ENCODE measurements at places on chromosomes 5 and 9. TPM values are rescaled to one million over a fixed set of nuclear protein-coding genes. Genes with fewer than 3 reads are reported as not detected.

FBXL7 gene
- total RNA-seq, result 2.4 TPM

MYMK gene
- total RNA-seq, result not detected

XPA gene
- 4.8 TPM for total RNA-seq

TRIM14 gene
- total RNA-seq, result 1.4 TPM

DCTN4 gene
- 92.6 TPM for total RNA-seq

All from gastrocnemius medialis (tissue), 4 donors.